ENCODE measurements at places on chromosomes 12 and 14.

GRCh38 chr14:62234849-62235248, 472.6 kb downstream of the SNAPC1 start:
- DNase-seq = no peak

GRCh38 chr14:84361476-84361875, 1168.5 kb upstream of the FLRT2 start:
- DNase-seq = no peak

- no peak for DNase-seq
Measured at GRCh38 chr14:59116984-59117415, 71.5 kb upstream of the DAAM1 start.

GRCh38 chr12:59980476-59980875, 384.6 kb downstream of the SLC16A7 start:
- DNase-seq = no peak

GRCh38 chr12:113284751-113285150, 50.2 kb downstream of the SLC8B1 start:
- no peak for DNase-seq

DNA sequence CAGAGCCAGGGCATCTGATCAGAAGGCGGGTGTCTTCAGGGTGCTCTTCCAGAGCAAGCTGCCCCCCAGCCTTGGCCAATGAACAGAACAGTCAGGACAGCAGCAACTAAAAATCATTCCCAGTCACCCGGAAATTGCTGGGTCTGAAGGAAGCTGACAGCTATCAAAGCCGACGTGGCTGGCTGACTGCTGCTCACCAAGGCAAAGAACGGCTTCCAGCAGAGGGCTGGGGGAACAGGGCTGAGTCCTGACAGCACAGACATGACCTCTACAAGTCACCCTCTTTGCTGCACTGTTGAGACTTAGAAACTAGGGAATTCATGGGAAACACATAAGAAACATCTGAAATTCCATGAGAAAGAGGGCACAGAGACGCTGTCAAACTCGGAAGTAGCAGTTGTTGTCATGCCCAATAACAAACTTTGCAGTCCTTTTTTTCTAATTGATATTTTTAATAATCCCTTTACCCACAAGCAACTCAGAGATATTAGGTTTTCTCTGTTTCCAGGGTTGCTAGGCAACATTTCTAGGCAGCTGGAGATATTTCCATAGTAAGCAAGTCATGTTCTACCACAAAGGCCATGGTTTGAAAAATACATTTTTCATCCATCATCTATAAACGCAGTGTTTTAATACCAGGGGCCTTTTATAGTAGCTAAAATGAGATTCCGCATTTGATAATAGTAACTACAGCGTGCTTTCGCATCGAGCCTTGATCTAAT, 365.2 kb downstream of the SEC23A start:
- DNase-seq = peak; percentile 41

- DNase-seq = no peak
Measured at GRCh38 chr12:3336606-3337311, 154.2 kb upstream of the PRMT8 start.

GRCh38 chr14:51552768-51553404, 98.8 kb upstream of the FRMD6 start:
- no peak for DNase-seq

DNA sequence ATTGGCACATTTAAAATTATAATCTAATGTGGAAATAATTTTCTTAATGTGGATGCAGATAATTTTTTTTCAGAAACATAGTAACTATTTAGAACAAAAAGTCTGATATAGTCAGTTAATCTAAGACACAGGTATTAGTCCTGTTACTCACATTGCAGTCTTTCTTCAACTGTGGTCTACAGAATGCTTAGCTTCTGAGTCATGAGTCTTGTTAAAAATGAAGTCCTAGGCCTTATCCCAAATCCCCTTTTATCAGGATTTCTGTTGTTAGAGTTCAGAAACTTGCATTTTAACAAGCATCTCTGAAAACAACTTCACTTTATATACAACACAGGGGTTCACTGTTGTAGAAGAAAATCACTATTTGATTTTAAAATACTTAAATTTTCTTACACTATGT, 112.2 kb downstream of the SLC16A7 start:
- DNase-seq = no peak

- no peak for DNase-seq
Measured at GRCh38 chr12:148676-149416, 65.1 kb downstream of the SLC6A12 start.

DNA sequence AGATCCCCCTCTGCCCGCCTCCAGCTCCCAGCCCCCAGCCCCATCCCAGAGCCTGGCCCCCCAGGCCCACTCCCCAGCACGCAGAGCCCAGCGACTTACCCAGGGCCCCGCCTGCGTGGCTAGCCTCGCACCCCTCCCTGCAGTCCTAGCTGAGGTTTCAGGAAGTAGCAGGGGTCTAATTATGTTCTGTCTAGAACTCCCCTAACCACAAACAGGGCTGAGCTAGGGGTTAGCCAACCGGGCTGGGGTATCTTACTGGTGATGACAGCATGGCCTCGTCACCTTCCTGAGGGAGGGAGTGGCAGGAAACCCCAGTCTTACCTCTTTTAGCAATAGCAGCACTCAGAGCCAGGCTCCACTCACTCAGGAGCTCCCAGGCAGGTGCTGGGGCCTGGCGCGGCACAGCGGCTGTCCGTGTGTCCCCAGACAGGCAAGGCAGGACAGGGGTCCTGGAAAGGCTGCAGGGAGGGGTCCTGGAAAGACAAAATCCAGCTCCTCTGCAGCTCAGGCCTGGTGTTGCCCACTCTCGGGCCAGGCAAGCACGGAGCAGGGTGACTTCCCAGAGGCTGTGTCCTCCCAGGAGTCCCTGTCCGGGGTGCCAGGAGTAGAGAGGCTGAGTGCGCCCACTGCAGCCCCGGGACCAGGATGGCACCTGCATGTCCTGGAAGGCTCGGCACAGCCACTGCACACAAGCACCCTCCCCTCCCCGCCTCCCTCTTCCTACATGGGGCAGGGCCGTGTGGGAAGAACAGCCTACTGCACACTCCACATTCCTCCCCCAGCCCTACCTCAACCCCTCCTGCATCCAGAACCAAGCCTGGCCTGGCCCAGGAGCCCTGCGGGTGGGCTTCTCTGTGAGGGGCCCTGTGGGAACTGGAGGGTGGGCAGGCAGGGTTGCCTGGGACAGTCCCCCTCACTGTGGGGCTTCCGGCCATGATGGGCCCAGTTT, at the start of gene GPR132:
TSS of gene GPR132 (minus strand) at position 151 of the 949 bp plus-strand sequence. CDS start 10,010 bp downstream, outside the sequence.
- DNase-seq = peak; percentile 33

DNA sequence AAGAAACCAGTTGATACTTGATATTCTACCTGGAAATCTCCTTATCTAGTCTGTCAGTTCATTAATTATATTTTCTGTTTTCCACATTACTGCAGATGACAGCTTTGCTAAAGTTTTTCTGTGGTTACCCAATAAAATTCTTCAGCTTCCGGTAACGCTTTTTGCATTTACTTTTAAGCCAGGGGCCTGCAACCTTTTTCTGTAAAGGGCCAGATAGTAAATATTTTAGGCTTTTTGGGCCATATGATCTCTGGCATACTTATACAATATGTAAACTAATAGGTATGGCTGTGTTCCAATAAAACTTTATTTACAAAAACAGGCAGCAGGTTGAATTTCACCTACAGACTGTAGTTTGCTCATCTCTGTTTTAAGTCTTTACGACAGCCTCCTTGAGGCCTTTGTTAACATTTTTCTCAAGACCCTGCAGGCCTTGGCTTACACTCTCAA, 48.3 kb downstream of the SPATS2 start:
- no peak for DNase-seq

GRCh38 chr14:77305696-77306095, 15.0 kb downstream of the POMT2 start:
- DNase-seq = no peak
